Stomach (tissue), 19 donors: ENCODE measurements at places on chromosomes 2 and 18. TPM values are rescaled to one million over a fixed set of nuclear protein-coding genes. Genes with fewer than 3 reads are reported as not detected.

GRCh38 chr2:57906152-57906732 lies 140.4 kb upstream of the VRK2 start:
- DNase-seq: peak; percentile 71

DNA sequence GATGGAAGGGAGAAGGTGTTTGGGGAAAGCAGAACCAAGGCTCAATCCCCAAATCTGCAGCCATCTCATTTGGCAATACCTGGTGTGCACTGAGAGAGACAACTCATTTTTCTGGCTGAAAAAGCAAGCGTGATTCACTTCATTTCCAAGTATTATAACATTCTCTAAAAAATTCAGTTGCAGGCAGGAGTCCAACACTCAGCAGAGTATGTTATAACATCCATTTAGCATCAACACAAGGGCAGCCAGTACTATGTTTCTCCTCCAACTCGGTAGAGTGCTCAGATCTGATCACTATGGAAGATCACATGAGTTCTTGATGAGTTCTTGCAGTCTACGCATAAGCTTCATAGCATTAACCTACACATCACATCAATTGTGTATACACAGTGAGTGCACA lies 99.4 kb upstream of the PID1 start:
- DNase-seq: peak; percentile 67

DNA sequence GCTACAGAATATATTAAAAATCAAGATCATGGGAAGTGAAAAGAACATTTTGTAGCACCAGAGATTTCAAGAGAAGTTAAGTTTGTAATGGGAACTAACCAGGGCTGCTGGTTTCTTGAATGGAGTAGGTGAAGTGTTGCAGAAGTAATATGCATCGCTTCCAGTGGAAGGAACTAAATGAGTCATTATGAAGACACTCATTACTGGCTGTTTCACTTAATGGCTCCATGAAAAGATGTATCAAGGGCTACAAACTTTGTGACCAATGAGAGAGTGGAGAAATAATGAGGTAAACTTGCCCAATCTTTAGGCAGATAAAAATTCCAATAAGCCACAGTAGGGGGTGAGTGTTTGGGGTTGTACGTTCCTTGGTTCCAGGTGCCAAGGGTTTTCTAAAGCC lies 380.4 kb upstream of the POU3F3 start:
- no peak for DNase-seq

GRCh38 chr2:103287746-103288145 lies 525.9 kb downstream of the TMEM182 start:
- no peak for DNase-seq

- DNase-seq: no peak
These were observed 86.4 kb downstream of the NCOA1 start for GRCh38 chr2:24577481-24577880.

GRCh38 chr2:233081731-233082221 lies 21.6 kb downstream of the INPP5D start:
- DNase-seq: no peak

DNA sequence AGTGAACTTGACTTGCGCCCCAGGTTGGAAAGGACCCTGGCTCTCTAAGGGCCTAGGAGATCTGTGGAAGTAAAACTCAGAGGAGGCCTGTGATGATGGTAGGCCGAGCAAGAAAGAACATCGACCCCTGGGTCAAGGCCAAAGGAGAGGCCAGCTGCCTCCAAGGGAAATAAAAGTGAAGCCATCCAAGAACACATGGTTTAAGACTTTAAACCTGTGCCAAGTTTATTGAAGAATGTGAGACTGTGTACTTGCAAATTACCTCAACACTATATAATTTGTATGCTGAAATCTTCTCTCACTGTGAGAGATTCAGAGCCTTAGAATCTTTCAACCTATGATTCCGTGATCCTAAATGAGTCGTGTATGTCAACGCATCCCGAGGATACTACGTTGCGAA lies 40.7 kb upstream of the COBLL1 start:
- DNase-seq: no peak

- DNase-seq: peak; percentile 53
These were observed at the start of gene GALNT14 for GRCh38 chr2:31138037-31138962. Gene GALNT14, minus strand, starts transcription at chr2:31138440. Its CDS starts 354 bp downstream, at chr2:31138086.

DNA sequence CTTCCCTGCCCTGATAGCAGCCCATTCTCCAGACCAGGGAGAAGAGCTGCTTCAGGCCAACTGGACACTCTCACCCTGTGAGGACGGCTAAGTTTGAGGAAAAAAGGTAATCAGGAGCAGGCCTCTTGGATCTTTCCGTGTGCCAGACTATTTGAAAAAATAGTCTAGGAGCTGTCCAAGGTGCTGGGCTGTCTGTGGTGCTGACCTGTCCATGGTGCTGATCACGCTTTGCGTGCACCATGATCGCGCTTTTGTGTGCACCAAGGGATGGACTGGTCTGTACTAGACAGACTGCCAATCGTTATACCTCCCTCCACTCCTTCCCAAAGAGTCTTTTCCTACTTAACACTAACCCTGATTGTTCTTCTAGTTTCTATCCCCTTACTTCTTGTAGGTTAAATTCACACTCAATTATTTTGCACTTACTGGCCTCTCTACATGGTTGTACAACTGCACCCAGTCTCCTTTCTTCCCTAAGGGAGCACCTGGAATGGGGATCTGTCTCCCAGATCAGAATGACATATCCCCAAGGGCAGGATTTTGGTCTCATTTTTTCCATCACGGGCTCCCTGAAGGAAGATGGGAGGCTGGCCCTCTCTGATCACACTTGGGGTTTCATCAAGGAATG lies 295.4 kb downstream of the CELF4 start:
- DNase-seq: peak; percentile 50

DNA sequence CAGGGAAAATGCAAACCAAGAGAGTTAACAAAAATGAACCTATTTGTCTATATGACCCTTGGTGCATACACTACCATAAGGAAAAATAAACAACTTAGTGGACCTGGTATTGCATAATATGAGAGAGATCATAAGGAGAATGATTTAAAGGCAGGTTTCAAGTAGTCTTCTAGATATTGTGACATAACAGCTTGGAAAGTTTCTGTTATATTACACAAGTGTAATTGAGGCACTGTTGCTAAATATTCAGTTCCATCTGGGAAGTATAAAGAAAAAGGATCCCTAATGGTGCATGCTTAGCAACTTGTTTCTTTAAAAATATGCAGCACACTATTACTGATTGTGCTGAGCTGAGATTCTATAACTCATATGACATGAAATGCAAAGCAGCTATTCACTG lies 252.2 kb upstream of the SPHKAP start:
- DNase-seq: no peak

DNA sequence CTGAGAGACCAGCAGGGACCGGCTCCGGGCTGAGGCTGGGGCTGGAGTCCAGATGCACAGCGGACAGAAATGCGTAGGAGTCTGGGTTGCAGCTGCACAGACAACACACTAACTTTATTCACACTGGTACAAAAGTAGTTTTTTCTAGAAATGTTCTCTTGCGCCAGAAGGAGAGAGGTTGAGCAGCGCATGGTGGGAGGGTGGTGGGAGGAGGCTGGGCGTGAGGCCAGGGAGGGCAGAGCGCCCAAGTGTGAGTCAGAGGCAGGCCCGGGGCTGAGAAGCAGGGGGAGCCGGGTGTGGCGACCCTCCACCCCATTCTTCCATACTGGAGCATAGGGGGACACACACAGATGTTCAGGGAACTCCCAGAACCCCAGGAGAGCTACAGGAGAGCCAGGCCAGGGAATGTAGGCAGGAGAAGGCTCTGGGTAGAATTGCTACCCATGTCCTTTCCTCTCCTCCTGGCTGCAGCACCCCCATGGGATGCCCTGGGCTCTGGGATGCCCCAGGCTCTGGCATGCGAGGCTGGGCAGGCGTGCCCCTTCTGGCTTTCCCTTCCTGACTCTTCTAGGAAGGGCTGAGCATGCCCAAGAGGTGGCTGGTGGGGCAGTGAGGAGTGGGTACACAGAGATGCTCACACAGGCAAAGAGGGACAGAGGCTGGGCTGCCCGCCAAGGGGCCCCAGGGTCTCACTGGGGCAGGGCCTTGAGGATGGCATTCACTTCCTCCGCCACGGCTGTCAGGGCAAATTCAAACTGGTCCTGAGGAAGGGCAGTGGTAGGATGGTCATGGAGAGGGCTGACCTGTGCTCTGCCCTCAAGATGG lies 10.6 kb downstream of the DNAJB2 start:
- DNase-seq: peak; percentile 94

DNA sequence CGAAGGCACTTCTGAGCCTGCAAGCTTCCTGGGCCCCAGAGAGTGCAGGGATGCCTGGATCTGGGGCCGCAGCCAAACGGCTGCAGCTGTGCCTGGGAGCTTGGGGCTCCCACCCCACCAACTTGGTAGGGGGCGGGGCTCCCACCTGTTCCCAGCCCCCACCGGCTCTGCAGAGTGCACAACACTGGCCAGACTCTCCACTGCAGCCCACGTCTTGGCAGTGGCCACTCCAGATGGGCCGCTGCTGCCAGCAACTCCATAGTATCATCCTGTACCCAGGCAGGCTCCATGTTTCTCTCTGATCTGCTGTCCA lies 9.9 kb downstream of the DYSF start:
- no peak for DNase-seq

DNA sequence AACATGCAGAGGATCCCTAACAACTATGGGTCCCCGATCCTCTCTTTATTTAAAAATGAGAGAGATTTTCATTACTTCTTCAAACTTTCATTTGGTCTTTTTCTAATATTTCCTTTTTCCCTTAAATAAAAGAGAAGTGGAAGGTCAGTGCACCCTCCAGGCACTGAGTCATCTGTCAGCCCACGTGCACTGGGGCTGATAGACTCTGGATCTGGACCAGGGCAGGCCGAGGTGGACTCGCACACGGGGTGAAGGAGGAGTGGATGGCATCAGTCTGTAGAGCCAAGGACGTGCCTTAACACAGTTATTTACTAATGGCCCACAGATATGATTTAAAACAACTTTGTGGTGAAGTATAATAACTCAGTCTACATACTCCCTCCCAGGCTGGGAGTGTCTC lies 214.4 kb upstream of the TMEM200C start:
- DNase-seq: no peak

- peak; percentile 67 for DNase-seq
These were observed 638 bp upstream of the IRS1 start for GRCh38 chr2:226799976-226800940.

DNA sequence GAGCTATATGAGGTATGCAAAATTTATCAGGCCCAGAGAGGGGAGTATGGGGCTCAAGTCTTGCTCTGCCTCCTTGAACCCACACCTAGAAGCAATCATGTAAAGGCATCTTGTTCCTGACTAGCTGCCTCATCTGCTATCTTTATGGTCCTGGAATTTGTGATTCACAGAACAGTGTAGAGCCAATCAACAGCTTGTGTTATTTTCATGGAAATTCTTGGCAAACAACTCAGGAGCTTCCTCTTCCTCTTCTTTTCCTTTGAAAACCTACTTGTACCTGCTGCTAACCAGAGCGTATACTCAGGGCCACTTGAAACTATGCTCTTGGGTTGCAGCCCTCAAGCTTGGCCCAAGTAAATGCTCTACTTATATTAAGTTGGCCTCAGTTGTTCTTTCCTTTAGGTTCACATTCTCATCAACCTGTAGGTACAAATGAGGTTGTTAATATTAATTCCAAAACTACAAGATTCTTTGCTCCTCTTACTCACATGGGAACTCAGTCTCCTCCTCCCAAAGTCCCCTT lies 3.5 kb upstream of the NOSTRIN start:
- no peak for DNase-seq

DNA sequence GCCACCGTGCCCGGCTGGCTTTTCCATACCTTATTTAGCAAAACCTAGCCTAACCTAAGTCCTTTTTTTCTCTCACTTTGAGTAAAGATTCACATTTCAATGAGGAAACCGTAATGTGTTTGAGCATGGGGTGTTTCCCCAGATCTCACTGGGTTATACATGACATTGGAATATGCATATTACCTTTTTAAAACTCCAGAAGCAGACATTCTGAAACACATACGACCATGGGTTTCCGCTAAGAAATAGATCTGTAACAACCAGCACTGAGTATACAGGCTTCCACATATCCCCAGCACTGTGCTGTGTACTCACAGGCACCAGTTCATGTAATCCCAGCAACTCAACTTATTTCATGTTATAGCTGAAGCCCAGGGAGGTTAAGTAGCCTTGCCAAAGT lies 41.0 kb upstream of the FOSL2 start:
- DNase-seq: no peak

GRCh38 chr18:58505181-58505580 lies 123.7 kb downstream of the ALPK2 start:
- no peak for DNase-seq

DNA sequence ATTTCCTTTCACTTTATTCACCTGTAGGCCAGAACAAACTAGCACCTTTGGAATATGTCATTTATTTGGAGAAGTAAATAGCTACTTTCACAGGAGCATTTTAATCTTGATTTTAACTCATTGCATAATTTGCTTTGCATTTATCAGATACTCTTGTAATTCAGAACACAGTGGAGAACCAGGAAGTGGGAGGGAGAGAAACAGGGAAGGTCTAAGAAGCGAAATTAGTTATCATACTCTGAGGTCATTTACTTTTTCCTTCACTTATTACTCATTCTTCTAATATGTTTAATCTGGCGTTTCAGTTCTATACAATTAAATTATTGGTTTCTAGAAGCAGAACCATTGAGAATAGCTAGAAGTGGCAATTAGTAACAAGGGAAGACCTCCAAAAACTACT lies 20.7 kb downstream of the RBM44 start:
- DNase-seq: peak; percentile 38

DNA sequence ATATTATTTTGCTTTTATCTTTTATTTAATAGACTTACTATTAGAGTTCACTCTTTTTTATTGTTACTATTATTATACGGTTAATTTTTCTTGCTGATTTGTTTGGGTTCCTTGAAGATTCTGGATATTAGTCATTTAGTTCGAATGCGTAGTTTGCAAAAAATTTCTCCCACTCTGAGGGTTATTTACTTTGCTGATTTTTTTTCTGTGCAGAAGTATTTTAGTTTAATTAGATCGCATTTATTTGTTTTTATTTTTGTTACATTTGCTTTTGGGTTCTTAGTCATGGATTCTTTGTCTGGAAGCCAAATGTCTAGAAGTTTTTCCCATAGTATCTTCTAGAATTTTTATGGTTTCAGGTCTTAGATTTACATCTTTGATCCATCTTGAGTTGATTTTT lies 585.2 kb downstream of the CPS1 start:
- no peak for DNase-seq

DNA sequence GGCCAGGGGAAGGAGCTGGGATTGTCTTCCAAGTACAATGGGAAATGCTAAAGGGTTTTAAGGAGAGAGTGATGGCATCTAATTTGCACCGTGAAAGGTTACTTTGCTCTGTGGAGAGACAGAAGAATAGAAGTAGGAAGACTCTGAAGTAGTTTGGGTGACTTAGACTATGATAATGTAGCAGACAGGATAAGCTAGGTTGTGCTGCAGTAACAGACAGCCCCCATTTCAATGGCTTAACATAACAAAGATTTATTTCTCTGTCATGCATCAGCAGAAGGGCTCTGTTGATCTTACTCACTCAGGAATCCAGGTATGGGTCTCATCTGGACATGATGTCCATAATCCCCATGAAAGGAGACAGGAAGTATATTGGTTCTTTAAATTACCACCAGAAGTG lies 26.4 kb downstream of the GNLY start:
- DNase-seq: no peak

GRCh38 chr2:128638341-128639119 lies 319.9 kb upstream of the HS6ST1 start:
- peak; percentile 25 for DNase-seq

DSEL gene
- 23.9 TPM for total RNA-seq

ELOA2 gene
- not detected for total RNA-seq

WNT6 gene
- 3.3 TPM for total RNA-seq

EMILIN2 gene
- total RNA-seq: 120 TPM

GREB1 gene
- total RNA-seq: 37.9 TPM

LYG2 gene
- total RNA-seq: 0.92 TPM

HOXD13 gene
- not detected for total RNA-seq

SLC8A1 gene
- total RNA-seq: 12.3 TPM

TMEM200C gene
- total RNA-seq: 0.37 TPM

CD8B2 gene
- not detected for total RNA-seq

CBLN2 gene
- 1.5 TPM for total RNA-seq

RAPGEF4 gene
- 9.8 TPM for total RNA-seq
